HT-29 (cell line): ENCODE measurements at places on chromosomes 16 and 17. TPM values are rescaled to one million over a fixed set of nuclear protein-coding genes. Genes with fewer than 3 reads are reported as not detected.

- DNase-seq: no peak
Measured at GRCh38 chr17:11369575-11369974, 128.6 kb downstream of the SHISA6 start.

- DNase-seq: no peak
Measured at GRCh38 chr16:19672378-19672777, 45.6 kb downstream of the KNOP1 start.

DNA sequence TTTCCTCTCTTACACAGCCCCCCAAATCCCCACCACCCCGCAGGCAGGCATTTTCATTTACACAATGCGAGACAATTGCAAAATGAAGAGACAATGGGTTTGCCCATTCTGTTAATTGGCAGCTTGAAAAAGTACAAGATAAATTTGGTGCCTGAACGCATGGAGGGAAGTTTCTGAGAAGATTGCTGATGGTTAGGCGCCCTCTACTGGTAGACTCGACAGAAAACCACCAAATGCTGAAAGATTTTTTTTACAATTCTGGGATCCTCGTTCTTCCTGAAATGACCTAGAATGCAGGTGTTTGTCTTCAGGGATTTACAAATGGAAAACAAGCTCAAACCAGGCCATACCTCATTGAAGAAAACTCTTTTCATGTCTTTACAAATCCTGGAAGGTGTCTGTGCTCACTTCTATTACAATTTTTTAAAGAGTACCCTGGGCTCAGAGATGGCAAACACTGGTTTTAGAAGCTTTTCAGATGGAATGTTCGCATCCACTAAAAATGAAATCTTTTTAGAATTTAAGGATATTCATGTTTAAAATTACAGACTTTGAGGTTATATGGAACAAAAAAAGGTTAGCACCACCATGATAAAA is 338.5 kb downstream of the PMP22 start:
- peak; percentile 51 for DNase-seq

GRCh38 chr17:18919963-18920362 is 32.0 kb upstream of the SLC5A10 start:
- no peak for DNase-seq

DNA sequence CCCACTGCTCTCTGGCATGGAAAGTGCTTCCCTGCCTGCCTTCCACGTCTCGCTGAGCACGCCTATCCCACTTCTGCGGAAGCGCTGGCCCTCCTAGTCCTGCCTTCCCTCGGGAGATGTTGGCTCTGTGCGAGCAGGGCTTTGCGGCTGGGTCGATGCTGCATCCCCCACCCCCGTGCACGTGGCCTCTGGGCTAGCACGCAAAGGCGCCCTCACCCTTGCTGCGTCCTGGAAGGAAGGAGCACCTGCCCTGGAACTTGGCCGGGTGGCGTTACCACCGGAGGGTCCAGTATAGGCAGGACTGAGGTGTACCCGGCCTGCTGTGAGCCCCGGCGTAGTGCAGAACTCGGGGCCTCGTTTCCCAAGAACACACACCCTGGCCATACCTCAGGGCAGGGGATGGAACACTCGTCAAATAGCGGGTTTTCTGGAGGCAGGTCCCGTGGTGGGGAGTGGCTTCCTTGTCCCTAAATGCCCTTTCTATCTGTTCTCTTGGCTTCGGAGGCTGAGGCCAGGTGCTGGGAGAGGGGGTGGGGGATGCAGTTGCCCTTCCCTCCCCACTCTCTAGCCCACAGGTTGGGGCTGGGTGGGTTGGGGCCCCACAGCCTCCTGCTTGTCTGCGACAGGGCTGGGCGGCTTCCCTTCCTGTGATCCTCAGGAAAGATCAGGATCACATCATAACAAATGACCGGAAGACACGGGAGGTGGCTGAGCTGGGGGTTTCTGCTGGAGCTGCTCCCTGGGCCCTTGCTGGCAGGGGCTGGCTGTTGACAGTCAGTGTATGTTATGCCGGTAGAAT is 17.4 kb downstream of the BAIAP2 start:
- DNase-seq: no peak

GRCh38 chr17:4249452-4250029 is 14.2 kb downstream of the ANKFY1 start:
- DNase-seq: peak; percentile 38

DNA sequence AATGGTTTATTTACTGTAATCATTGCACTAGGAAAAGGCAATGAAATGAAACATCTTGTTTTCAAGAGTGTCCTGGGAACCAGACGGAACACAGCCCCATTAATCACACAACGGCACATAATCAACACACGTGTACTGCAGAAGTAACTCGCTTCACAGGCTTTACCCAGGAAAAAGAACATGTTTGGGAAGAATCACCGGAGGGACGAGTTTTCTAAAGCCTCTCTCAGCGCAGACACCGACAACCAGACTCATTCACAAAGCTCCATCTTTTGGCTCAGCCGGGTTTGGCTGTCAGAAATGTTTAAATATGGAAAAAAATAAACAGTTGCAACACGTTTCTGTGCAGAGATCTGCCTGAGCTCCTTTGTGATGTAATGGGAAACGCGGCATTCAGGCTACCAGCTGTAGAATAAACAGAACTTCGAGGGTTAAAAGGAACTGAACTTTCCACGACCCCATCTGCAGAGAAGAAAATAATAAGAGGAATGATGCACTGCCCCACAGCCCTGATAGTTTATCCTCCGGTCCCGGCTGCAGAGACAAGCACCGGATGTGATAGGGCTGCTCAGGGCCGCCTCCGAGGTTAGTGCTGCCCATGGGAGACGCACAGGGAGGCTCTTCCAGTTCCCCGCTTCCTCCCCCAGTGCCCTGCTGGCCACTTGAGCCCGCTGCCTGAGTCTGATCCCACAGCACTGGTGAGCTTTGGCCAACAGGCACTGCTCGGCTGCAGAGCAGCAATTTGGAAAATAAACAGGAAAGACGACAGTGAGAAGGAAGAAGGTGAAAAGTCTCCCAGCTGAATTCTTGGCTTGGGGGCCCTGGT is 119.8 kb downstream of the HIC1 start:
- DNase-seq: no peak

DNA sequence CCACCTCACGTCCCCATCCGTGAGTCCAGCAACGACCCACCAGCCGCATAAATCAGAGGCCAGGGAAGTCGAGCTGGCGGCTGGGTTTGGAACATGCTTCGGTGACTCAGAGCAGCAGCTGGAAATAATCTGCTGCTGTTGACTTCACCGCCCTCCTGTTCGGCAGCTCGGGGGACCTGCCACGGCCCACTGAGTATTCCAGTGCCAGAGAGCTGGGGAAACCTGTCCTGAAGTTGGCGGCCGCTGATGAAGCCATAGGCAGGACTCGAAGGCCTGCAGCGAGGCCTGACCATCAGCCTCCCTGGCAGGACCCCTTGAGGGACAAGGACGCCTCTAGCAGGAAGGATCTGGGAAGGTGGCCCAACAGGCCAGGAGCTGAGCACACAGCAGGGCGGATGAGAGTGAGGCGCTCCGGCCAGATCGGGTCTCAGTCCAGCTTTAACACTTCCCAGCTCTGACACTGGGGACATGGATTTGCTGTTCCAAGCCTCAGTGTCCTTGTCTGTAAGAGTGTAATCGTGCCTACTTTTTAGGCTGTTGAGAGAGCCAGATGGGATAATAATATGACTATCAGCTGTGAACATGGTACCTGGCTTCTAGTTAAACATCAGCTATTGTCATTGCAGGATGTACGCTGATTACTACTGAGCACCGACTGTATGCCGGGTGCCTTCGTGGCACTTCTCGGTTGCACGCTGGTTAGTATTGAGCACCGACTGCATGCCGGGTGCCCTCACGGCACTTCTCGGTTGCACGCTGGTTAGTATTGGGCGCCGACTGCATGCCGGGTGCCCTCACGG is 50.4 kb upstream of the CIBAR2 start:
- no peak for DNase-seq

DNA sequence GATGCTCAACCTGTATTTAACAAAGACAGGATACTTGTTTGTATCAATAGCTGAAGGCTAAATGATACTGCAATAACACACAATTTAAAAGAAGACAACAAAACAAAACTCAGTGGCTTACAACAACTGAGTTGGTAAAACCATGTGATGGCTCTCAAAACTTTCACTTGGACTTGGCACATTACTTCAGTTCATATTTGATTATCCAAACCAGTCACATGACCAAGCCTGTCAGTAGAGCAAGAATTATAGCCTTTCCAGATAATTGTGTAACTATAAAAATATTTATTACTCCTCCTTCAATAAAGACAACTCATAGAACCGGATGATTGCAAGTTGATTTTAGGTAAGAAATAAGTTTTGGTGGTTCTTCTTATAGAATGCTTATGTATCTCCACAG is 56.8 kb downstream of the NQO1 start:
- DNase-seq: no peak

- peak; percentile 79 for DNase-seq
Measured at GRCh38 chr16:46929378-46930332, 43.8 kb downstream of the DNAJA2 start.

- DNase-seq: no peak
Measured at GRCh38 chr16:86448306-86448890, 61.9 kb upstream of the FOXF1 start.

- no peak for DNase-seq
Measured at GRCh38 chr16:89257281-89257731, 39.8 kb downstream of the ZNF778 start.

DNA sequence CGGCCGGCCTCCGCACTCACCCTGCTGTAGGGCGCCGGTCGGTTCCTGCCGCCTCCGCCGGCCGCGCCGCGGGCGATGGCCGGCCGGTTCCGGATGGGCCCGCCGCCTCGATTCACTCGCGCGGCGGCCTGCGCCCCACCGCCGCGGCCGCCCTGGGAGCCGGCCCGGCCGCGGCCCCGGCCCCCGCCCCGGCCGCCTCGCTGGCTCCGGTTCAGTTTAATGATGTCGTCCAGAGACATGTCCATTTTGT is 158 bp downstream of the ALYREF start:
- no peak for DNase-seq

Gene MARVELD3
- 45.7 and 50.8 TPM in 2 replicates for total RNA-seq

Gene KRT23
- total RNA-seq: 3.3 and 4.1 TPM in 2 replicates

Gene ARL16
- total RNA-seq: 36.5 and 39.7 TPM in 2 replicates

Gene TAT
- total RNA-seq: 0.03 TPM in 1 of 2 replicates, not detected in the other
